ENCODE measurements at places on chromosomes 6 and 20.

DNA sequence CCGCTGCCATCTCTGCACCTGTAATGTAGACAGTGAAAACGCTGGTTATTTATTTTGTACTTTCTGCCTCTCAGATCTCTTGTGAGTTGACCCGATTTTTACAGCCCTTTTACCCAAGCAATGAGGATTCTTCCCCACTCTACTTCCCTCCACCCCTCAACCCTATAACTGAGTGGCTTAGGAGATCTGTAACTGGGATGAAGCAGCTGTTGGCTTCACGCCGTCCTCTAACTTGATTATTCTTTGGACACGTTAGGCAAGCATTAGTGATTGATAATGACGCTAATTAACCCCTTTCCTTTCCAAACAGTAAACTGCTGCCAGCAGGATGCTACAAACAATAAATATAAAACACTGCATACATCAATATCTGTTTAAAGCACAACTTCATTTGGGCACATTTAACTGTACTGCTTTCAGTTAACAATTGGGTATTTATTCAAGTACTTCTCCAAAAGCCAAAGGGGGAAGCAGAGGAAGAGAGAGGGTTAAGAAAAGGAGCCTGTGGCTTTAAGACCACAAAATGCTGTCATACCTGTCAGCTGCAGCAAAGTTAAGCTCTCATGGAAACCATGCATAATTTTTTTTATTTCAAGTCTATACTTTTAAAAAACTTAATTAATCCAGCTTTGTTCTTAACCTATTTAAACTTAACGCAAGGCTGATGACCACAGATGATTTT is 21.2 kb downstream of the TFAP2A start:
- no peak for DNase-seq

DNA sequence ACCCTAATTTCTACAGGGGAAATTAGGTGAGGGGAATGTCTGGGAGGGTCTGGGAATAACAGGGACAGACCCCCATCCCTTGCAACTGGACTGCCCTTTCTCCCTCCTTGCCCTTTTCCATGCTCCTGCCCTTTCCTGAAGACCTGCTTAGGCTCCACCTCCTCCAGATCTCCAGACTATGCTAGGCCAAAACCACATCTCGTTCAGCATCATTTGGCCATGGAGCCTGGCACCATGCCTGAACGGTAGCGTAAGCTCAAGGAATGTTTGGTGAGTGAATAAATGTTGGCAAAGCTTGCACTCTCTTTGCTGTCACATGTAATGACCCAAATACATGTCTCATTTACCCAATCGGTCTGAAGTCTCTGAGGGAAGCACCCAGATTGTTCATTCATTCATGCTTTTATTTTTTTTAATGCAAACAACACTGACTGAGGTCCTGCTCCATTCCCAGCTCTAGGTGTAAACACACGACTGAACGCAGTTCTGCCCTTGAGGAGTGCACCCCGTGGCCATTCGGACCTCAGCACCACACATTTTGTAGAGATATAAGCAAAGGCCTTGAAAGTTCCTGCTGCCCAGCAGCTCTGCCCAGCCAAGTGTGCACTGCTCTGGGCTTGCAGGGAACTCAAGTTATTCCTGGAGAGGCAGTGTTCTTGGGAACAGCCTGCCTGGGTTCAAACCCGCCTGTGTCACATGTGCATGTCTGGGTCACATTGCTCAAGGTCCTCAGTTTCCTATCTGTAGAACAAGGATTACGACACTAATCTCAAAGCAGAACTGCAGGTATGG is 1.1 kb upstream of the GRM4 start:
- DNase-seq: no peak

DNA sequence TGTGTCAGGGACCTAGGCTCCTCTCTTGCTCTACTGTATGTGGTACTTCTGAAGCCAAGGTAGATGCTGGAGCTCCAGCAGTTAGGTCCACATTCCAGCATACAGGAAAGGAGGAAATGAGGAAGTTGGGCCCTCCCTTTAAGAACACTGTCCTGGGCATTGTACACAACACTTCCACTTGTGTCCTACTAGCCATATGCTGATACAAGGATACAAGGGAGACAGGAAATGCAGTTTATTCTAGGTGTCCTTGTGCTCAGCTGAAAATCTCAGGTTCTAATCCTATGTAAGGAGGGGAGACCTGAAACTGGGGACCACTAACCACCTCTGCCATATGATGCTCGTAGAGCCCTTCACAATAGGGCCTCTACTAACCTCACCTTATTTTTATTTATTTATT is 4.2 kb downstream of the TRIB3 start:
- no peak for DNase-seq

GRCh38 chr6:168493976-168494375 is 53.0 kb downstream of the SMOC2 start:
- DNase-seq: no peak

GRCh38 chr6:87736809-87737540 is 34.9 kb upstream of the AKIRIN2 start:
- no peak for DNase-seq

DNA sequence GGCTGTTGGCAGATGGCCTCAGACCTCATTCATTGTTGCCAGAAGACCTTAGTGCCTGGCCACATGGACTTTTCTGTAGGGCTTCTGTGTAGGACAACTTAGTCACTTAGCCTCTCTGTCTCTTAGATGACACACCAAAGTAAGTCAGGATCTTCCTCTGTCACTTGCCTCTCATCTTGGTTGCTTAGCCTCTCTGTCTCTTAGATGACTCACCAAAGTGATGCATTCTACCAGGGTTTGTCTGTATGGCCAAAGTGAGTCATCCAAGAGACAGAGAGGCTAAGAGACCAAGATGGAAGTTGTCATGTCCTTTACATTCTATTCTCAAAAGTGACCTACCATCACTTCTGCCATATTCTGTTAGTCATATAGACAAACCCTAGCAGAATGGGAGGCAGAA is 255.9 kb upstream of the DEFB112 start:
- DNase-seq: no peak

DNA sequence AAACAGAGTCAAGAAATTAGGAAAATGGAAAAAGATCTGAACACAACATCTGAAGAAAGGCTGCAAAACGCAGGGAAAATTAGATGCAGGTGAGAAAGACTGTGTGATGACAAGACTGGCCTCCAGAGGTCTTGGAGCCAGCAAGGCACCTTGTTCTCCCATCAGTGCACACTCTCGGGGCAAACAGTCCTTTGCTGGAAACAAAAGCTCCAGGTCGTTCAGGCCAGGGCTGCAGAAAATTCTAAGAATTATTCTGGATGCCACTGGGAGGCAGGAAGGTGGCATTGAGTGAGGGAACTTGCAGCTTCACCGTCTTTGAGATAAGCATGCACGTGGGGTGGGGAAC is 219.9 kb upstream of the SSTR4 start:
- no peak for DNase-seq

DNA sequence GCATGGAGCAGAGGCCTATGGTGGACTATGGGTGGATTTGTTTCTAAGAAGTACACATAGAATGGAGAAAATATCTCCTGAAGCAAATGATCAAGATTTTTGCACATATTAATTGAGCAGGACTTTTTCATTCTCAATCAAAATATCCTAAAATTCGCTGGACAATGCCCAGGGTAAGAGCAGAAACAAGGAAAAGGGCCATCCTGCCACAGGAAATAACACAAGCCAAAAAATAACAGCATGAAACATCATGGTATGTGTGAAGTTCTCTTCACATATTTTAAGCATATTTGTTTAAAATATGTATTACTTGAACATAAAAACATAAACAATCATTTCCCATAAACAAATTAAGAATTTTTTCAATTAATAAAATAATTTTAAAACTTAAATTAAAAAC is 868.9 kb downstream of the EPHA7 start:
- no peak for DNase-seq

DNA sequence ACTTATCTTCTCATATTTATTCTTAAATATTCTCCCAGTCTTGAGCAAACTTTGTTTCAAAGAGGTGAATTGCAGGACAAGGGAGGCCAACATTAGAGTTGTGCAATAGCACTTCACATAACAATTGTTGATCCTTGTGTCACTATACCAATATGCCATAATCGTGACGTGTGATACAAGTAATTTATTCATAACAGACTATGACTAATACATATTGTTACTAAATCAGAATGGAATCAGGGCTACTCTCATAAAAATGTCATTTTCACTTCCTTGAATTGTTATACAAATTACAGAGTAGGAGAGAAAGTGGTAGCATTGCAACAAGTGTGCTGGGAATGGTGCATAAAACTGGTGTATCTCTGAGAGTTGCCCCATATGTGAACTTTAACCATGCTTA is 37.2 kb upstream of the PLCB1 start:
- DNase-seq: no peak

- DNase-seq: no peak
These were observed 1.5 kb downstream of the NEU1 start for GRCh38 chr6:31861150-31861549.

DNA sequence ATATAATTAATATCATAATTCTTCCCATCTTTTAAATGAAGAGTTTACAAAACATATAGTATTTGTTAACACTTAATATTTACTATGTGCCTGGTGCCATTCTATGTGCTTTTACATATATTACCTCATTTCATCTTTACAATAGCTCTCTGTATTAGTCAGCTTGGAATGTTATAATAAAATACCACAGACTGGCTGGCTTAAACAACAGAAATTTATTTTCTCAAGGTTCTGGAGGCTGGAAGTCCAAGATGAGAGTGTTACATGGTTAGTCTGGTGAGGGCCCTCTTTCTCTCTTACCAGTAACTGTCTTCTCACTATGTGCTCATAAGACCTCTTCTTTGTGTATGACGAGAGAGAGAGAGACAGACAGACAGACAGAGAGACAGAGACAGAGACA is 110.2 kb downstream of the NKAIN2 start:
- DNase-seq: no peak

DNA sequence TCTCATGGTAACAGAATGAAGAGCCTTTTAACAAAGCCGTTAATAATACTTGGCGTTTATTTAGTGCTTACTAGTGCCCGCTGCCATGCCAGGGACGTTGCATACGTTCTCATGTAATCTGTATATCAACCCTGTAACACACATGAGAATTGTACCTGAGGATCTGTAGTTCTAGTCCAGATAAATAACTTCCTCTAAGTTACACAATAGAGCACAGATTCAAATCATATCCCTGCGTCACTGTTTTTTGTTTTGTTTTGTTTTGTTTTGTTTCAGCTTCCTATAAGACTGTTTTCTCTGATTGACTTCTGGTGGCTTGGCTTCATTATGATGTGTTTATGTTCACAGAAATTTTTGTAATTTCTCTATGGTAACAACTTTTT is 553 bp downstream of the ZSCAN16 start:
- no peak for DNase-seq

DNA sequence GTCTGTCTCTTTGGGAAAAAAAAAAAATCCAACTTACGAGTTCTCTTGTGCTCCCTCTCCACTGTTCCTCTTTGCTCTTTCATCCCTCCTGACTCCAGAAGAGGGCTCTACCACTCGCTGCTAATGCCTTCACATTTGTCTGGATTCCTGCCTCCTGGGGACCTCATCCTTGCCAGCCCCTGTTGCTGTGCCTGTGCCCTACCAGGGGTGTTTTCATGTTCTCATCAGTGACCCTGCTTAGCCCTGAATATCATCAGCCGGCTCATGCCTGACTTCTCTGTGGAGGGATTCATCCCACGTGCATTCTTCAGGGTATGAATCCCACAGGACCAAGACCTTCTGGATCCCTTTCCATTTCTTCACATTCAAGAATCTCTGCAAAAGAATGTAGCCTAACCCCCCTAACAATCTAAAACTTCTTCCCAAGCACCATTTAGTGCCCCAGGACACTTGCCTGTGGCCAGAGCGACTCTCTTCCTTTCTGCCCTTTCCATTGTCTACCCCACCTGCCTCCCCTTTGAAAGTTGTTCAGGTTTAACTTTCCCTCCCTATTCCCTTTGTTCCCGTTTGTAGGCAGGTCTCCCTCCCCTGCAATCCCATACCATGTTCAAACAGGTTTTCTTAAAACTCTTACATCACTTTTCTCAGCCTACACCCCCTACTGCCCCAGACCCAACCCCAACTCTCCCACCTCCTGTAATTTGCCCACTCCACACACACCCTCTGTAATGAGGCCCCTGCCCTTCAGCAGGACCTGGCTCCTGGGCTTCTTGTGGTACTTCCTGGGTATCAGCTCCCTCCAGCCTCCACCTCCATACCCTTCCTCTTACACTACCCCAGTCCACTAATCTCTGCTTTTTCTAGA is 50.2 kb downstream of the RREB1 start:
- no peak for DNase-seq

DNA sequence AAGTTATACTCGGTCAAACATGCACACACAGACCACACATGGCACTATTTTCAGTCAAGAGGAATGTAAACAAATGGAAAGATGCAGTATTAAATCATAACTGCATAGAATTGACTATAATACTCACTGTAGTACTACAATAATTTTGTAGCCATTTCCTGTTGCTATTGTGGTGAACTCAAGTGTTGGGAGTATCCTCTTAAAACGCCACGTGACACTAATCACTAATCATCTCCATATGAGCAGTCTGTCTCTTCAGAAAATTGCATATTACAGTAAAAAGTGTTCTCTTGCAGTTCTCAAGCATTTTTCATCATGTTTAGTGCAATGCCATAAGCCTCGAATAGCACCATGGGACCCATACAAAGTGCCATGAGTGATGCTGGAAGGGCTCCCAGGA is 258.7 kb upstream of the ID4 start:
- no peak for DNase-seq

GRCh38 chr6:119986934-119987549 is 637.5 kb upstream of the MAN1A1 start:
- DNase-seq: no peak

DNA sequence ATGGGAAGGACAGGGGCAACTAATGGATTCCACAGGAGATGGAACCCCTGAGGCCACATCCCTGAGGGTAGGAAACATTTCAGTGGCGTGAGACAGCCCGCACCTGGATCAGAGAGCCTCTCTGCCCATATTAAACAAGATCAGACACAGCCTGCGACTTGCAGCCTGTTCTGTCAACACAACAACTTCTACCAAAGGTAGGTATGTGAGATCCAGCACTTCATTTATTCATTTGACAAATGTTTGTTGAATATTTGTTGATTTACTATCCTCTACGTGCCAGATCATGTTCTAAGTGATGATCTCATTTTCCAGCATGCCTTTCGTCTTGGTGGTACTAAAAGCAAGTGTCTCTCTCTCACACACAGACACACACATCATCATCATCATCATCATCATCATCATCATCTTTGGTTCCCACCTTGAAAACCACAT is 43.2 kb upstream of the NT5E start:
- no peak for DNase-seq

DNA sequence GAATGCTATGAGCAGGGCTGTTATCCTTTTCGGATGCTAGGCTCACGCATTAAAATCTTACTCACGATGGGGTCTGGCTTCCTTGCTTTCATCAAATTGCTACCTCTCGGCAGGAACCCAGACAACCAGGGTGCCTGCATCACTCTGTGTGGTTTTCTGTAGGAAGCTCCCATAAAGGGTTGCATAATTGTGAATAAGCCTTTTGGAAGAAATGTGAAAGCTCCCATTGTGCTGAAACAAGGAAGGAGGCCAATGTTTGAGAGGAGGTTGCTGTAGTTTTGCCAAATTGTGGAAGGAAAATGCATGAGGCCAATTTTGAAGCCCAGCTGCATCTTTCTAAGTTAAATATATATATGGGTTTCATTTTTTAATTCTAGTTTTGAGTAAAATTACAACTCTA is 615.5 kb downstream of the C6orf118 start:
- DNase-seq: no peak

Measured in effector memory CD8-positive, alpha-beta T cell (primary cell).